ENCODE measurements at places on chromosomes 16 and 17.

- DNase-seq: no peak
Measured at GRCh38 chr17:36532435-36532975, 2.2 kb downstream of the MYO19 start.

GRCh38 chr17:79027925-79028491 is 4.0 kb downstream of the C1QTNF1 start:
- no peak for DNase-seq

- DNase-seq: no peak
Measured at GRCh38 chr16:84689111-84689510, 10.7 kb upstream of the USP10 start.

- DNase-seq: no peak
Measured at GRCh38 chr17:63001689-63002394, 35.8 kb downstream of the TANC2 start.

GRCh38 chr17:49388290-49388640 is 26.2 kb upstream of the ZNF652 start:
- DNase-seq: no peak

- DNase-seq: no peak
Measured at GRCh38 chr17:65062171-65062915, 5.8 kb upstream of the GNA13 start.

- no peak for DNase-seq
Measured at GRCh38 chr16:48511071-48511540, 98.9 kb downstream of the N4BP1 start.

- DNase-seq: no peak
Measured at GRCh38 chr17:72872396-72872795, 220.1 kb downstream of the SLC39A11 start.

DNA sequence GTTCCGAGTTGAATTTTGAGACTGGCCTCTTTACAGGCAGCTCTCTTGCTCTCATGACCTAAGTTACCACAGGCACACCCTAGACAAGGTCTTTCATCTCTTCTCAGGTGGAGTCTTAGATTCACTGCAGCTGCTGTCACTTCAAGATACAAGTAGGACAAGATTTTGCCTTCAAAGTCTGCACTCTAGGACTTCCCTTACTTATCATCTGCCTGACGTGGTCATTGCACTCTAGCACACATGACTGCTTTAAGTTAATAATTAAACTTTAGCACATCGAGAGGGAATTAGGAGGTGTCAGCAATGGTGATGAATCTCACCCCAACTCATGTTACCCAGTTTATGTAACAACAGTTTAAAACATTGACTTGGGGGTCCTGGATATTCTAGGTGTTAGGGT is 25.6 kb downstream of the RNF135 start:
- DNase-seq: no peak

DNA sequence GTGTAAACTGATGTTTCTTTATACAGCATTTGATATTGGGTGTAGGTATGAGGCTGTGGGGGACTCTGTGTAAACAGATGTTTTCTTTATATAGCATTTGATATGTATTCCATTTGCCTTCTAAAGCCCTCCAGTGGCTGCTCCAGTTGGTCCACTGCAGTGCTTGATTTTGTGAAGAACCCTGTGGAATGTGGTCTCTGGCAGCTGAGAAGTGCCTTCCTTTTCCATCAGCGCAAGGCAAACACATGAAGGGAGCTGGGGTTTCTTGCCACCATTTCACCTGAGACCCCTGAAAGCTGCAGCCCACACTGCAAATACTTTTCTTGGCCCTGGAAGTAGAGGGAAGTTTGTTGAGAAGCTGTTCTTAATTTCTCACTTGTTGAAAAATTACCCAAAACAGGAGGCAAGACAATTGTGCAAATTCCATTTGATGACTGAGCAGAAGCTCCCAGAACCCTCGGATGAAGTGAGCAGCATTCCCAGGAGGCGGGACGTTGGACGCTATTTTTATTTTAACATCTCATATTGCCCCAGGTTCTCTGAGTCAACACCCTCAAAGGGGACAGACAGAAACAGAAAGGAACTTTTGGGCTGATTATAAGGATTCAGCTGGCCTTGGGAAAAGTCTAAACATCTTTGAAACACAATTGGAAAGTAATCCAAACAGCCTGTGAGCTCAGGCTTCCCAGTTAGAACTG is 158.5 kb upstream of the RPH3AL start:
- DNase-seq: peak; percentile 33

DNA sequence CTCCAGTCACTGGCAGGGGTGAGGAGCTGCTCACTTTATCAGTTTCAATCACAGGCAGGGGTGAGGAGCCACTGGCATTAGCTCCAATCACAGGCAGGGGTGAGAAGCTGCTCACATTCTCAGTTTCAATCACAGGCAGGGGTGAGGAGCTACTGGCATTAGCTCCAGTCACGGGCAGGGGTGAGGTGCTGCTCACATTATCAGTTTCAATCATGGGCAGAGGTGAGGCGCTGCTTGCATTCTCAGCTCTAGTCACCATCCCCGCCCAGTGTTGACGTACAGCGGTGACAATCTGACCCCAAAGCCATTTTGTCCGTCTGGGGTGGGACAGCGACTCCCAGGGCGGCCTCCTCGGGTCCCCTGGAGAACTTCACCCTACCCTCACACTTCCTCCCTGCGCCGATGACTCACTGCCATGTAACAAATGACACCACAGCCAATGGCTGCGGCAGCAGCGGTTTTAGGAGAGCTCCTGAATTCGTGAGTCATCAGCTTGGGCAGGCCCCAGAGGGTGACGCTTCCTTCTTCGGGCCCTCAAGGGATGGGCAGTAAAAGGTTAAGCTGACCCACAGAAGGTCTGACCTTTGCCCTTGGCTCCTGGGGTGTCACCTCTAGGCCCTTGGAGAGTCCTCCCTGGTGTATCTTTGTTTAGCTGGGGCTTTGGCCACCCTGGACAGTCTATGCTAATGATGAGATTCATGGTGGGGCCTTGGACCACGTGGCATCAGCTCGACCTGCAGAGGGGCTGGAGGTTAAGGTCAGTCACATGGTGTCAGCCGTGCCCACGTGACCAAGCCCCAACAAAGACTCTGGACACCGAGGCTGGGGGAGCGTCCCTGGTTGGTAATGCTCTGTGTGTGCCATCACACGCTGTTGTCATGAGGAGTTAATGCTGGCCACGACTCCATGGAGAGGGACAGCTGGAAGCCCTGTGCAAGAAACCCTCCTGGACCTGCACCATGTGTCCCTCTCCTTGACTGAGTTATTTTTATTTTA is 171.7 kb downstream of the C16orf95 start:
- DNase-seq: no peak

GRCh38 chr17:3647769-3648555 is 11.4 kb downstream of the CTNS start:
- DNase-seq: no peak
